Urinary bladder (tissue), 4 donors: ENCODE measurements at places on chromosomes 1 and 21. TPM values are rescaled to one million over a fixed set of nuclear protein-coding genes. Genes with fewer than 3 reads are reported as not detected.

HORMAD1 gene
- polyA plus RNA-seq = not detected

C8A gene
- polyA plus RNA-seq = 0.16 TPM

ABCA4 gene
- polyA plus RNA-seq = 0.37 TPM

CELA3B gene
- polyA plus RNA-seq = 0.49 TPM

GNG4 gene
- polyA plus RNA-seq = 3.9 TPM

SYDE2 gene
- 6.7 TPM for polyA plus RNA-seq

STXBP3 gene
- 36.7 TPM for polyA plus RNA-seq

DNAI4 gene
- polyA plus RNA-seq = 1.7 TPM

ADAMTSL4 gene
- polyA plus RNA-seq = 144 TPM

ATP6V1G3 gene
- polyA plus RNA-seq = not detected

BSND gene
- polyA plus RNA-seq = not detected

- peak; percentile 68 for DNase-seq
Measured at GRCh38 chr1:163410073-163410999, 88.6 kb downstream of the NUF2 start.

DNA sequence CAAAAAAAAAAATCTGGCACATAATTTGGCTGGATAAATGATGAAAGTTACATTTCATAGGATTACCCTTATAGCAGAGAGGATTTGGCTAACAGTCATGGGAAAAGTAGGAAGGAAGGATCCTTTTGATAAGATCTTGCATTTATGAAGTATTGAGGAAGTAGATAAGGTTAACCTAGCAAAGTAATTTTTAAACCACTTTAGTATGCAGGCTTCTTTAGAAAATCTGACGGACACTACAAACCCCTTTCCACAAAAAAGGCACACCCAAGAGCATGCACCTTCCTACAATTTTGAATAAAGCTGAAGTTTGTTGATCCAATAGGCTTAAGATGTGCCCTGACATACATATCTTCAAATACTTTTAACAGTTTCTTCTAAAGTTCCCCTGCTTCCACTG, 275.2 kb downstream of the GRIK1 start:
- no peak for DNase-seq

DNA sequence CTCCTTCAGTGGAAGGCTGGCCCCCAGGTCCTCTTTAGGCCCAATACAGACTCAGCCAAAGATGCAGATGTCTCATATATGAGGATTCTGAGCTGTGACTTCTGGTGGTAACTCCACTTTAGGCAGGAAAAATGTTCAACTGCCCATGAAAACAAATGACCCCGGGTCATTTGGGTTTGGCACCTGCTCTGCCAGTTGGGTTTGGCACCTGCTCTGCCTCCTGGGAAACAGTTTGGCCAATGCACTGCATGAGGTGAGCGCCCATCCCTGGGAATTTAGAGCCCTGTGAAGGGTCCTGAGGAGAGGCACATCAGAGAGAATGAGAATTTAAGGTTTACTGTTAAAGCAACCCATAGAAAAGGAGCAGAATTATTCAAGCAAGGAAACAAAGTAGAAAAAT, 45.3 kb downstream of the B3GALT5 start:
- no peak for DNase-seq

- DNase-seq = no peak
Measured at GRCh38 chr1:172609528-172609927, 49.4 kb upstream of the FASLG start.

- no peak for DNase-seq
Measured at GRCh38 chr1:247453997-247454396, 3.9 kb downstream of the OR2B11 start.

DNA sequence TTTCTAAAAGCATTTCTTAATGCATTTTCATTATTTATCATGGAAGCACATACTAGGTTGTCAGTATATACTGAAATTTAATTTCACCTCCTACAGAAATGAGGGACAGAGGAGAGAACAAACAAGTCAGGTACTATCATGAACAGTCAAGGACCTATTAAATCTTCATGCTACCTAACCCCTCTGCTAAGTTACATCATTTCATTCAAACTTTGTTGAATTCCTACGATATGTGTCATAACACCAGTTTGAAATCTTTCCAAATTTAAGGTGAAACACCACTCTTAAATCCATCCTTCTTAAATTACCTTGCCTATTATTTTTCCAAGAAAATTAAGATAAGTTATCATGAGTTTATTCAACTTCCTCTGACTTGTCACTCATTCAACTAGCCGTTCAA, 78.9 kb downstream of the DENND1B start:
- no peak for DNase-seq

- no peak for DNase-seq
Measured at GRCh38 chr1:111571987-111572386, 47.6 kb upstream of the RAP1A start.

DNA sequence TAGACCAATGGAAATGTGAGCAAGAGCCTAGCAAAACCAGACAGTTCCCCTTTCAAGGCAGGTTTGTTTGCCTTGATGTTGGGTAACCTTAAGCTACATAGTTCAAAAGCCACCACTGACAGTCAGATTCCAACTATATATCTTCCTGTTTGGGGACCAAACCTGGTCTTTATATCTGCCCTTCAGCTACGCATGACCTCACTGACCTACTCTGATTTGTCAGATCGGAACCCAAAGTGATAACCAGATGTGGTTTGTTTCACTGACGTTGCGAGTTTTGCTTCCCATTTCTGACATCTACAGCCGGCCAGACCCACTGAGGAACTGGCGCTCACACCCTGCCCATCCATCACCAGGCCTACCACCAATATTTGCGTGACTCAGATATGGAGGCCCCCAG, 361.1 kb upstream of the CHRM3 start:
- DNase-seq = no peak

DNA sequence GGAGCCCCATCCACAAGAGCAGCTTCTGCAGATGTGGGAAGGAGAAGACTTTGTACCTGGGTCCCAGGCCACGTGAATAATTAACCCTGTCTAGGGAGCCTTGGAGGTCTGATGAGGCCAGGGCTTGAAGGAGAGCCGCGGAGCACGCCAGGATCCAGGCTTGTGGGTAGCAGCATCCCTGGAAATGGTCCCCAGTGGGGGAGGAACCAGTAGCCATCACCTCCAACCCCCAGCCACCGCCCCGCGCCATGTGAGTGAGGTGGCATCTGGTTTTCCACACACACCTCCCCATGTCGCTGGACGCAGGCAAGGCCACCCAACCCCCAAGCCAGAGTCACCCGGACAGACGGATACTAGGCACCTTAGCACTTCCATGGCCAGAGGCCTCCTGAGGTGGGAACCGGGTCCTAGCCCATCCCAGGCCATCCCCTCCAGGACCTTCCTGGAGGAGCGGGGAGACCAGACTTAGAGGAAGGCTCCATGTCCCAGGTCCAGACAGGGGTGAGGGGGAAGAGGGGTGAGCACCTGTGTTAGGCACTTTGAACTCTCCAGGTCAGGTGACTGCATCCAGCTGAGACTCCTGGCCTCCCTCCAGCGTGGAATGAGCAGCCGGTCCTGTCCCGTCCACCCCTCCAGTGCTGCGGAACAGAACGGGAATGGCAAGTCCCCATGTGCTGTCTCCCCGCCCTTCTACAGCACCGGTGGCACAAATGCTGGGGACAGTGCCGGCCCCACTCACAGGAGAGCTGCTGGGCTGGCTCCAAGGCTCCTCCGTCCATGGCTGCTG, 53.2 kb downstream of the RIPK4 start:
- no peak for DNase-seq

GRCh38 chr21:44062380-44062779, 44.8 kb upstream of the PWP2 start:
- DNase-seq = no peak

DNA sequence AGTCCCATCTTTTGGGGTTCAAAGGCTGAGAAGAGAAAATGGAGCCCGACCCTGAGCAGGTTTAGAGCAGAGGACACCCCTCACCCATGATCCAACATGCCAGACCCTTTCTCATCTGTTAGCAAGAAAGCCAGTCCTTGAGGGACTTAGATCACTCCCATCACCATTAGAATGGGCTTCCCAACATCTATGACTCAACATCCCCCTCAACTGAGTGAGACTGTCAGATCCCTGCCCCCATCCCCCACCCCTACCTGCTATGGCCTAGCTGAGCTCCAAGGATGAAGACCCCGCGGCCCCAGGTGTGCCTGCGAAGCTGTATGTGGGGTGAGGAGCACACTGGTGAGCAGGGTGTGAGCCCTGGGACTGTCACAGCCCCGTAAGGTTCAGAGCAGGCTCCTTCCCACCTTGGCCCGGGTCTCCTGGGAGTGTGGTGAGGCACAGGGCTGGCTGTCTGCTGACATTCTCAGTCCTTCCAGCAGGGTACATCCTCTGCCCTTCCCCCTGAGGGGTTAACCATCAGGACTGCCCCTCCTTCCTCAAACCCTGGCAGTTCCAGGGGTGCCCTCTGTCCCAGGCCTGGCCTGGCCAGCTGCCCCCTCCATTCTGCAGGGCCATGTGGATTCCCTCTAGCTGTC, 21.4 kb upstream of the BLACAT1 start:
- DNase-seq = no peak

- no peak for DNase-seq
Measured at GRCh38 chr21:36522219-36522808, 42.4 kb upstream of the CLDN14 start.

GRCh38 chr1:186681121-186681520, 898 bp upstream of the PTGS2 start:
- DNase-seq = no peak

DNA sequence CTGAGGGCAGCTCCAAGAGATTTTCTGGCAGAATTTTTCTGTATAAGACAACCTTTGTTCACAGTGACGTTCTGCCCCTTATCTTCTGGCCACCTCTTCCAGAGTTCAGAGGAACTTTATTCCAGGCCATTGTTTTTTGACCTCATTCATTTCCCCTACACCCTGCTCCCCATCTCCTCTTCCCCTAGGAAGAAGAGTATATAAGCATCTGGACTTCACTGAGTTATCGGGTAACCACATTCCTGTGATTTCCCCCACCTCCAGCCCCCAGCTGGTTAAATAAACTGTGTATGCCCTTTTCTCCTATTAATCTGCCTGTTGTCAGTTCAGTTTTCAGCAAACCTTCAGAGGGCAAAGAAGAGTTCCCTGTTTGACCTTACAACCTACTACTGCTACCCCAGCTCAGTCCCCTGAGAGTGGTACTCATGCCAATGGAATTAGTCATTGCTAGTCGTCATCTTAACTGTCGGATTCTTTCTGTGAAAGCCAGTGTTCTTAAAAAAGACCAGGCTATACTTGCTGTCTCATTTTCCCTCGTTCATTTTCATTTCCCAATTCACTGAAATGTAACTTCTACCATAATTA, 14.3 kb upstream of the ALG14 start:
- no peak for DNase-seq

GRCh38 chr1:8189931-8190483, 127.9 kb upstream of the SLC45A1 start:
- no peak for DNase-seq

GRCh38 chr1:164796916-164797315, 237.9 kb downstream of the PBX1 start:
- DNase-seq = no peak

GRCh38 chr1:233730809-233731208, 116.9 kb downstream of the KCNK1 start:
- DNase-seq = no peak

- no peak for DNase-seq
Measured at GRCh38 chr21:35197191-35197590, 148.1 kb upstream of the RUNX1 start.

DNA sequence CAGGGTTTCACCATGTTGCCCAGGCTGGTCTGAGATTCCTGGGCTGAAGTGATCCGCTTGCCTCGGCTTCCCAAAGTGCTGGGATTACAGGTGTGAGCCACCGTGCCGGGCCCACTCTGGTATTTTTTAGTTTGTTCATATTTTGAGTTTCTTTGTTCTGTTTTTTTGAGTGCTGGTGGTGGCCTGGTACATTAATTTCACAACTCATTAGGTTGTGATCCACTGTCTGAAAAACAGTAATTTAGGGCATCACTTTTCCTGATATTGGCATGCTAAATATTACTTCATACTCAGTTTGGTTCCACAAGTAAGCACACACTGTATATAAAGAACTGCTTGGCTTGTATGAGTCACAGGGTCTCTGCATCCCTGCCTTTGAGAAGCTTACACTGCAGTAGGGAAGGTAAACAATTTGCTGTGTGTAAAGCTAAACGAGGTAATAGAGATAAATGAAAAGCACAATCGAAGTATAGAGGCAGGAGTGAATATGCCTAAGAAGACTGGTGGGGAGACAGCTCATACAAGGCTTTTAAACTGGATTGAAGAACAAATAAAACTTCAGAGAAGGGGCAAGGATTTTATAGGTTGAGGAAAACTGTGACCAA, 7.7 kb downstream of the SNX27 start:
- DNase-seq = no peak

DNA sequence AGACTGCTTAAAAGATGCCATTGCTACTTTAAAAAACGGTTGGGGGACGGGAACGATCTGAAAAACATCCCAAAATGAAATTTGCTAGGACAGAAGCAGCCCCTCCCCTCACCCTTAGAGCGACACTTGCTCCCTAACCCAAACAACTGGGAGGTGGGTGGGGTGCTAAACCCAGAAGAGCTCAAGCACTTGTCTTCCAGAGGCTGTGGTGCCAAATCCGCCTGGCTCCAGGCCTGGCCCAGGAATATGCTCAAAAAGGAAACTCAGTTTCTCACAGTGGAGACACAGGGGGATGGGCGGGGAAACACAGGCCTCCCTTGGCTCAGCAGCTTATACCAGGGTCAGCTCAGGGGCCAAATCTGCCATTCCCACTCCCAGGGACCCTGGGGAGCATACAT, 644 bp upstream of the PBXIP1 start:
- no peak for DNase-seq

- no peak for DNase-seq
Measured at GRCh38 chr1:45677751-45678245, 8.5 kb downstream of the GPBP1L1 start.

GRCh38 chr21:39178421-39178820, 4.8 kb downstream of the PSMG1 start:
- no peak for DNase-seq

- no peak for DNase-seq
Measured at GRCh38 chr1:2312160-2312514, 79.2 kb downstream of the MORN1 start.

- no peak for DNase-seq
Measured at GRCh38 chr1:226542623-226543103, 5.9 kb upstream of the STUM start.

DNA sequence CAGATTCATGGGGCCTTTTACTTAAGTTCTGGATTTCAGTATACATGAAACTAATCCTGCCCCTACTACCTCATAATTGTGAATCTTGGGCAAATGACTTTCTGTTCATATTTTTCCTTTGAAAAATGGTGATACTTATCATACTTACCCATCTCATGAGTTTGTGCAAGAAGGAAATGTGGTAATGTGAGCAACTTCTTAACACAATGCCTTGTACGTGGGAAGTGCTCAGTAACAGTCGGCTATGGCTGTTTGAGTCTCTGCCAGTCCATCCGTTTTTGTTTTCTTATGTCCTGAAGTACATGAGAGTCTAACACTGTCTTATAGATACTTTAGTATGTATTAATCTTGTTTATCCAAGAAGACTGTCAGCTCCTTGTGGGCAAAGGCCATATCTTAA, 86.5 kb downstream of the PATJ start:
- no peak for DNase-seq

- DNase-seq = no peak
Measured at GRCh38 chr1:160197231-160197630, 6.9 kb downstream of the CASQ1 start.

- no peak for DNase-seq
Measured at GRCh38 chr1:60908159-60908558, 174.2 kb upstream of the NFIA start.
